Osteocyte (in vitro differentiated cells): ENCODE measurements at places on chromosomes 6 and 20.
A peak's percentile ranks its signal among the peaks of the same experiment; 100 is the strongest.

- no peak for DNase-seq
Observed at GRCh38 chr6:161211380-161212035, 62.4 kb downstream of the AGPAT4 start.

DNA sequence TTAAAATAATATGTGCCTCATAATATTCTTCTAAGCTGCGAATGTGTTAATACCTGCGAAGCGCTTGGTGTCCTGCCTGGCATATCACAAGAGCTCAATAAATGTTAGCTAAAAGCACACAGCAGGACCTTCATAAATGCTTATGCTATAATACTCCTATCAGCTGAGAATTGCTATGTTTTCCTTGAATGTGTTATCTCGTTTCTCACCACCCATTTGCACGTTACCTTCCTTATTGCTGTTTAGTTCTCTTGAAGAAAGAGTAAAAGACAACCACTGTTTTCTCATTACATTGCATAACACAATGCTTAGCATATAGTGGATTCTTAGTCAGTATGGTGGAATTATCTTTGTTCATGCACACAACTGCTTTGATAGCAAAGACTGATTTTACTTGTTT lies 76.6 kb downstream of the EDN1 start:
- no peak for DNase-seq

DNA sequence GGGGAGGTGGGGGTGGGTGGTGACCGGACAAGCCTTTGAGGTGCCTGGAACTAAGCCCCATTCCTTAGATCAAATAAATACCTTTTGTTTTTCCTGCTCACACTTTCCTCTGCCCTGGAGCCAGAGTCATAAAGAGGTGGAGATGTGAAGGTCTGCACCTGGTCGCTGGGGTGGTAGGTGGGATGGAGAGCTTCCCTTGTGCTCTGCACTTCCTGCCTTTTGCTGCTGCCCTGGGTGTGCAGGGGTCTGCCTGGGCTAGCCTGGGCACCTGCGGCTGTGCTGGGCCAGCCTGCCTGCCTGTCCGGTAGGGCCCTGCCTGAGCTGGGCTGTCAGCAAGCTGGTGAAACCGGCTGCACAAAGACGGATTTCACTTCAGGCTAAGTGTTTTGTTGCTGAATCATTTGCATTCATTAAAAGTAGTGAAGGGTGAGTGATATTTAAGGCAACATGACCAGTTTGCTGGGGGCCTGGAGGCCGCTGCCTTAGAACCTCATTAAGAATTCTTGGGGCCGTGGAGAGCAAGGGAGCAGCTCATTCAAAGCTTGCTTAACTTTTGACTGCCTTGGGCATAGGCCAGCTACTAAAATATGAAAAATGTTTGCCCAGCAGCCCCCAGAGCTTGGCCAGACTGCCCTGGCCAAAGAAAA lies 20.5 kb downstream of the PTK7 start:
- no peak for DNase-seq

GRCh38 chr6:146883640-146884531 lies 285.1 kb downstream of the ADGB start:
- DNase-seq, result no peak

DNA sequence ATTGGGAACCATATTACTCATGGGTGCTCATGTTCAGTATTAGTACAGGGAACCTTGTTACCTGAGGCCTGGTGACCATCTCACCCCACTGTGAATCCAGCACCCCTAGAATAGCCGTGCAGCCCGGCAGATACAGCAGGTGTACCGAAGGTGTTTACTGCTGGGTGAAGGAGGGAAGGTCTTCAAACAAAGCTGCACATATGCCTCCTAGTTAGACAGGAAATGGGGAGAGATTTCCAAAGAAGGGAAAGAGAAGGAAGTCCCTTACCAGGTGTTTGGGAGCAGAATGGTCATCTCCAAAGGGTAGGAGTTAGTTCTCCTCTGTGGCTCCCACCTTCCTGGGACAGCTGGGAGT lies 2.4 kb upstream of the CST1 start:
- DNase-seq, result no peak

GRCh38 chr6:101224751-101225150 lies 168.8 kb upstream of the GRIK2 start:
- no peak for DNase-seq

DNA sequence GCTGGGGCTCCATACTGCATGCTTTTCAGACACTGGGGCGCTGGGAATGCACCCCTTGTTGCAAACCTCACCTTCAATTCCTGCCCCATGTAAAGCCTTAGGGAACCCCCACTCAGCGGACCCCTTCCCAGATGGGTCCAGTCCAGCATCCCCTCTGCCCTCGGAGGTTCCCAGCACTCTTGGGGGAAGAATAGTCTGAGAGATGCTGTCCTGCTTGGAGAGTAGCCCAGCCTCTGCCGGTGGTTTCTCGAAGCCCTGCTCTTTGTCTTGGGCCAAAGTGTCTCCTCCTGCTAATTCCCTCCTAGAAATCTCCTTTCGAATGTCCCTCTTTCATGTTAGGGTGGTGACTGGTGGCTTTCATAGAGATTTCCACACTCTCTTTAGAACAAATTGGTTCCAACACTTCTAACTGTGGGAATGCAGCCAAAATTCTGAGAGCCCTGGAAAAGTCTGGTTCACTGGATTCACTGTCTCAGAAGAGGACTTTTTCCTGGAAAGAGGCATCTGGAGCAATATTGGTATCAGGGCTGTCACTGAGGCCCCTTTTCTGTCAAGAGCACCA lies 24.9 kb upstream of the SULF2 start:
- no peak for DNase-seq

GRCh38 chr20:5114403-5114802 lies 5.4 kb downstream of the PCNA start:
- no peak for DNase-seq

DNA sequence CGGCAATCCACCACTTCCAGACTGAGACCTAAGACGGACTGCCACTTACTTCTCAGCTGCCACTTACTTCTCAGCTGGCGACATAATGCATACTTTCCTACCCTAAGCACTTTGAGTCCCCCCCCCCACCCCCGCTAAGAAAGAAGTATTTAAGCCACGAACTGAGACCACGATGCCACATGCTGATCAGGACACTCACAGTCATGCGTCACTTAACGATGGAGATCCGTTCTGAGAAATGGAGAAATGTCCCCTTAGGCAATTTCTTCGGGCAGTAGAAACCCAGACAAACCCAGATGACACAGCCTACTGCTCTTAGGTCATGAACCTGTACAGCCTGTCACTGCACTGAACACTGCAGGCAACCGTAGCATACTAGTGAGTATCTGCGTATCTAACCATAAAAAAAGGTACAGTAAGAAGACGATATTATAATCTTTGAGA lies 690 bp downstream of the IFNGR1 start:
- no peak for DNase-seq

DNA sequence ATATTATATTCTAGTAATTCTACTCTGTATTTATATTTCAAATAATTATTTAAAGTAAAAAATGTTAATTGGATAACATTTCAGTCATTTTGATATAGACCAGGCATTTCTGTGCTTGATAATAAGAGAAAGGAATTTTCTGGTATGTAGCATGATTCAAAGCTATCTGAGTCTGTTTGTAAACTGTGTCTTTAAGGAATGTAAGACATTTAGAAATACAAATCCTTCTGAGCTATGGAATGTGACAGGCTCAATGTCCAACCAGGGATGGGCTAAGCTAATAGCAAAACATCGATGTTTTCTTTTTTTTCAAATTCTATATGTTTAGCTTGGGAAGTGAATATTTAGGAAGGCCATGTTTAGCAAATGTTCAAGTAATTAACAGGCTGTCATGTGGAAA lies 41.5 kb upstream of the FAM83B start:
- DNase-seq, result no peak

DNA sequence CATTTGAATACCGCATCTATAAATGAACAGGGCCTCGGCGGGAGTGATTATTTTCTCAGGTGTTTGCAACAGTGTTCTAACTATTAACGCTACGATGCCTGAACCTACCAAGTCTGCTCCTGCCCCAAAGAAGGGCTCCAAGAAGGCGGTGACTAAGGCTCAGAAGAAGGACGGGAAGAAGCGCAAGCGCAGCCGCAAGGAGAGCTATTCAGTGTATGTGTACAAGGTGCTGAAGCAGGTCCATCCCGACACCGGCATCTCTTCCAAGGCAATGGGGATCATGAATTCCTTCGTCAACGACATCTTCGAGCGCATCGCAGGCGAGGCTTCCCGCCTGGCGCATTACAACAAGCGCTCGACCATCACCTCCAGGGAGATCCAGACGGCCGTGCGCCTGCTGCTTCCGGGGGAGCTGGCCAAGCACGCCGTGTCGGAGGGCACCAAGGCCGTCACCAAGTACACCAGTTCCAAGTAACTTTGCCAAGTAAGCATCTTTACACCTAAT lies 70.9 kb downstream of the HFE start:
- peak; percentile 88 for DNase-seq

DNA sequence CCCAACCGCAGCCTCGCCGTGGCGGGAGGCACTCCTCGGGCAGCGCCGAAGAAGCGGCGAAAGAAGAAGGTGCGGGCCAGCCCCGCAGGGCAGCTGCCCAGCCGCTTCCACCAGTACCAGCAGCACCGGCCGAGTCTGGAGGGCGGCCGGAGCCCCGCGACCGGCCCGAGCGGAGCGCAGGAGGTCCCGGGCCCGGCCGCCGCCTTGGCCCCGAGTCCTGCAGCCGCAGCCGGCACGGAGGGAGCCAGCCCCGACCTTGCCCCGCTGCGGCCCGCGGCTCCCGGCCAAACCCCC lies 525 bp downstream of the PNRC1 start:
- no peak for DNase-seq

DNA sequence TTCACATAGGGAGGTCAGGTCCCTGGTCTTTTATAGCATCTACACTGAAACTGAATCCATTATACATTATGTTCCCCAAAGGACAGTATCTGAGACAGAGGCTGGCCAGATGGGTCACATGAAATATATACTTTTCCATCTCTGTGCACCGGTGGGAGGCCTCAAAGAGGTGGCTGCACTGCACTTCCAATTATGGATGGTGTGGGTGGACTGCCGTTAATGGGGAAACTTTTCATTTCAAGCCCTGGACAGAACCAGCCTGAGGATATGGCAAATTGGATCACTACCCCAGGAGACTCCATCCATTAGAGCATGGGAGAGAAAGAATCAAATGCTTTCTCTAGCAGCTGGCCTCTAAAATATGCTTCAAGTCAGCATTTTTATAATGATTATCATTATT lies 280.5 kb upstream of the OPRM1 start:
- DNase-seq, result no peak

DNA sequence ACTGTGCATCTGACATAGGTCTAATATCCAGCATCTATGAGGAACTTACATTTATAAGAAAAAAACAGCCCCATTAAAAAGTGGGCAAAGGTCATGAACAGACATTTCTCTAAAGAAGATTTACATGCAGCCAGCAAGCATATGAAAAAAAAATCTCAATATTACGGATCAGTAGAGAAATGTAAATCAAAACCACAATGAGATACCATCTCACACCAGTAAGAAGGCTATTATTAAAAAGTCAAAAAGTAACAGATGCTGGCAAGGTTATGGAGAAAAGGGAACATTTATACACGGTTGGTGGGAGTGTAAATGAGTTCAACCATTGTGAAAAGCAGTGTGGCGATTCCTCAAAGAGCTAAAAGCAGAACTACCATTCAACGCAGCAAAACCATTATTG lies 13.1 kb downstream of the METTL24 start:
- DNase-seq, result no peak

DNA sequence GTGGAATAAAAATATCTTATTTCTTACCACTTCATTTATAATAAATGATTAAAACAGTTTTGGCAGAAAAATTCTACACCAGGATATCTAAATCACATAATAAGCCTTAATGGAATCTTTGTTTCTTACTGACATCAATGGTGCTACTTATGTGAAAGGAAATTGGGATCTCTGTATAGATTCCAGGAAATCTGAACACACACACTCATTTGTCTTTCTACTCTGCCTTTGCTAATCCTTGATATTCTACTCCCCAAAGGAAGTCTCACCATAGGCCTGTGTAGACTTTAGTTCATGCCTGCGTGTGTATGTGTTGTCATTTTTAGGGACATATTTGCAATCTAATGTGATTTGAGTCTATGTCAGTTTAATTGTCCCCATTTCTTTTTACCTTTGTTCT lies 7.9 kb downstream of the ADGRB3 start:
- DNase-seq, result no peak

DNA sequence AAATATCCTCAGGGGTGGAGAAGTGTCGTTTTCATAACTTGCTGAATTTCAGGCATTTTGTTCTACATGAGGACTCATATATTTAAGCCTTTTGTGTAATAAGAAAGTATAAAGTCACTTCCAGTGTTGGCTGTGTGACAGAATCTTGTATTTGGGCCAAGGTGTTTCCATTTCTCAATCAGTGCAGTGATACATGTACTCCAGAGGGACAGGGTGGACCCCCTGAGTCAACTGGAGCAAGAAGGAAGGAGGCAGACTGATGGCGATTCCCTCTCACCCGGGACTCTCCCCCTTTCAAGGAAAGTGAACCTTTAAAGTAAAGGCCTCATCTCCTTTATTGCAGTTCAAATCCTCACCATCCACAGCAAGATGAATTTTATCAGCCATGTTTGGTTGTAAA lies 20.3 kb upstream of the MAPK13 start:
- DNase-seq, result no peak

DNA sequence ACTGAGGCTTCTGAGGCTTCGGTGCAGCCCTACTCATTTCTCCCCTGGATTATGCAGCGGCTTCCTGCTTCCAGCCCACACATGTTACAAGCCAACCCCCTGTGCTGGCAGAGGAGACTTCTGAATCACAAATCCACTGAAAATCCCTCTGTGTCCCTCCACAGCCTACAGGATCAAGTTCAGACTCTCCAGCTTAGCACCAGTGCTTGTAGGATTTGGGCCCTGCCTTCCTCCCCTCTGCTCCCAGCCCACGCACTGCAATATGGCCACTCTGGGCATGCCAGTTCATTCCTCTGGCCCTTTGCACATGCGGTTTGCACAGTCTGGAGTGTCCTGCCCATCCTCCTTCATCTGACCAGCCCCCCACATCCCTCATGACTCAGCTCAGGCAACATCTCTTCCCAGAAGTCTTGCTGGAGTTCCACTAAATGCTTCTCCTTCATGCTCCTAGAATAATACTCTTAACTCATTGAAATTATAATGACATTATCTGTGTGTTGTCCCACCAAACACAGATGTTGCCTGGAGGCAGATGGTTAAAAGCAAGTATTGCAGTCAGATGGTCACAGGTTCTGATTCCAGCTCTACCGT lies 15.9 kb upstream of the MDGA1 start:
- no peak for DNase-seq

GRCh38 chr20:50083034-50083433 lies 29.9 kb downstream of the UBE2V1 start:
- DNase-seq, result no peak

DNA sequence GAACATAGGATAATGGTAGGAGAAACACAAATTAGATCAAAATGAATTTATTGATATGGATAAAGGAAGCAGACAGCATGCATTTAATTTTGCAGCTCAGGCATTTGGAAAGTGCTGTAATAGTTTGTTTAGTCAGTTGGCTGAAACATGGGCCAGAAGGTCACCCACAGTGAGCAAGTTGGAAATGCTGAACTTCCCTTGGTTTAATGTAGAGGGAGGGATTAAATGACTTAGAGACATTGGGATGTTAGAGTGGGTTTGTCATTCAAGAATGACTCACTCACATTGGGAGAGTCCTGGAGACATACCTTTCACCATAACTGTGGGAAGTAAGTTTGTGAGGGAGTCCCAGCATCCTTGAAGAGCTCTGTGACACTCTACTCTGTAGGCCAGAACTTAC lies 231.5 kb upstream of the PLCB4 start:
- DNase-seq, result no peak
